ENCODE measurements at places on chromosomes 11 and 22.

DNA sequence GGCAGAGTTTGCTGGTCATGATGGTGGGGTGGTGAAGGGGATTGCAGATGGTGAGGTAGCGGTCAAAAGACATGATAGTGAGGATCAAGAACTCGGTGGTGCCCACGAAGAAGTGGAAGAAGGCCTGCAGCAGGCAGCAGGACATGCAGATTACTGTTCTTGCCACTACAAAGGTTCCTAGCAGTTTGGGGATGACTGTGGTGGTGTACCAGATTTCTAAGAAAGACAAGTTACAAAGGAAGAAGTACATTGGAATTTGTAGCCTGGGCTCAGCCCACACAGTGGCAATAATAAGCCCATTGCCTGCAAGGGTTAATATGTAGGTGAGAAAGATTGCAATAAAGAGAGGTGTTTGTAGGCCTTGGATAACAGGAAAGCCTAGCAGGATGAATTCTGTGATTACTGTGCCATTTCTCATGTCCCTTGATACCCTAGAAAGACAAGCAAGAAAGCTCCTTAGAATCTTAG, at the start of gene OR6X1:
TSS of gene OR6X1 (minus strand) at position 418 of the 468 bp plus-strand sequence. CDS start at position 418, 0 bp downstream.
- no peak for DNase-seq

DNA sequence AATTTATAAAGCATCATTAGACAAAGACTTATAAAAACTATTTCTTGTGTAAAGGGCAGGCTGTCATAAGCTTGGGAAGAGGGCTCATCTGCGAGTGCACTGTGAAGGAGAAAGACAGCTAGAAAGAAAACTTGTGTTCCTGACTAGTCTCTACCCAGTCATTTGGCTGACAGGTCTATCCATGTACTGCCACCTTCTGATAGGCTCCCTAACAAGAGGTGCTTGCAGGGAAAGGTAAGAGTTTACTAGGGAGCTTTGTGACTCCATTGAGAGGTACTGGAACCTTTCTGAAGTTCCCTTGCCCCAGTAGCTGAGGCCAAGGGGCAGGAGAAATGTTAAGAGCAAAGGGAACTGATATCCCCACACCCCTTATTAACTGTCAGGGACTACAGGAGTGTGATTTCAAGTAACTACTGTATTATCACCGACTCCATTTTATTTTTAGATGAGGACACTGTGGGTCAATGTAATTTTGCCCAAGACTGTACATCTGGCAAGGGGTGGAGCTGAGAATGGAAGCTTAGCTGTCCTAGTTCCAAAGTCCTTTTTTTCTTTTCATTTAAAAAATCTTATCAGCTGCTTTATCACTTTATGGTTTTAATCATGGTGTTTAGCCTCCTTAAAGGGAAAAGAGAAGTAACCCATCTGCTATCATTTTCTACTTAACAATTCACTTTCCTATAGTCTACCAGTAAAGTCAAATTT, 129.4 kb downstream of the ARHGAP20 start:
- DNase-seq: no peak

DNA sequence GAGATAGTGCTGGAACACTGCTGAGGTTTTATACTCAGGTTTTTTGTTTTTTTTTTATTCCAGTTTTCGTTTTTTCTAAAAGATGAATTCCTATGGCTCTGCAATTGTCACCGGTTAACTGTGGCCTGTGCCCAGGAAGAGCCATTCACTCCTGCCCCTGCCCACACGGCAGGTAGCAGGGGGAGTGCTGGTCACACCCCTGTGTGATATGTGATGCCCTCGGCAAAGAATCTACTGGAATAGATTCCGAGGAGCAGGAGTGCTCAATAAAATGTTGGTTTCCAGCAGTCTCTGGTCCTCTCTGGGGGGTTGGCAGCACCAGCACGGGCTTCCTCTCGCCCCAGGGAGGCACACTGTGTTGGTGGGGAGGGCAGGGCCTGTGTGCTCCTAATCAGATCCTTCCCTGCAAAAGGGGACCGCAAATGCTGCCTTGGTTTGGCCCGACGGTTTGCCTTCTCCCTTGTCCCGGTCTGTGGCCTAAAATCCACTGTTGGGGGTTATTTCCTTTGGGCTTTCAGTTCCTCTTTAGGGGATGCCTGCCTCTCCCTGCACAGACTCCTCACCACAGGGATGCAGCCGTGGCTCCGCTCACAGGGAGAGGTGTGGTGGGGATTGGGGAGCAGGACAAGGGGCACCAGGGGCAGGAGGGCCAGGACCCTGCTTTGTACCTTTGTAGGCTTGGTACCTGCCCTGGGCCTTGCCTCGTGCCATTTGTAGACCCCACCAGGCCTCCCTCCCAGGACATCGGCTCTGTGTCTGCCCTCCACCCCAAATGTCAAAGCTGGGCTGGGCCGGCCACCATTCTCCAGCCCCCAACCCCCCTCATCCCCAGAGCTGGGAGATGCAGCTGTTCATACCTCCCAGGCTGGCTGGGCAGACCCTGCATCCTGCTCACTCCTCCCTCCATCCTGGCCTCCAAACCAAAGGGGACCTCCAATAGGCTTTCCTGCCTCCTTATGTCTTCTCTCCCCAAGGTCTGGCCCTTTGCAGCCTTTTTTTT, 13.5 kb downstream of the MCAT start:
- DNase-seq: no peak

GRCh38 chr11:64339754-64340408, at the start of gene CCDC88B:
CCDC88B (plus strand) TSS chr11:64340204; CDS start chr11:64340267, 63 bp downstream.
- DNase-seq: peak; percentile 80

GRCh38 chr11:3927129-3927796, 71.8 kb downstream of the STIM1 start:
- DNase-seq: no peak

GRCh38 chr11:120517390-120517761, 5.8 kb downstream of the GRIK4 start:
- DNase-seq: no peak

- no peak for DNase-seq
These were observed 155.1 kb downstream of the HIPK3 start for GRCh38 chr11:33412241-33412640.

DNA sequence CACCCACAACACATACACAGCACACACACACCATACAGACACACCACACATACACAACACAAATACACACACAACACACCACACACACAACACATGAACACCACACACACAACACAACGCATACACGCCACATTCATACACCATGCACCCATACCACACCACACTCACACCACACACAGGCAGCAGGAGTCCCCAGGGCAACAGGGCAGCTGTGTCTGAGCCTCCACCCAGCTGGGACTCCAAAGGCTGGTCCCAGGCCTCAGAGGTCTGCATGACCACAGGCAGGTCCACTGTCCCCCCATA, 3.3 kb upstream of the WNT7B start:
- DNase-seq: no peak

GRCh38 chr22:24894998-24895397, 51.5 kb downstream of the LHFPL7 start:
- DNase-seq: no peak

GRCh38 chr11:61574611-61575010, 6.3 kb downstream of the SYT7 start:
- DNase-seq: no peak

DNA sequence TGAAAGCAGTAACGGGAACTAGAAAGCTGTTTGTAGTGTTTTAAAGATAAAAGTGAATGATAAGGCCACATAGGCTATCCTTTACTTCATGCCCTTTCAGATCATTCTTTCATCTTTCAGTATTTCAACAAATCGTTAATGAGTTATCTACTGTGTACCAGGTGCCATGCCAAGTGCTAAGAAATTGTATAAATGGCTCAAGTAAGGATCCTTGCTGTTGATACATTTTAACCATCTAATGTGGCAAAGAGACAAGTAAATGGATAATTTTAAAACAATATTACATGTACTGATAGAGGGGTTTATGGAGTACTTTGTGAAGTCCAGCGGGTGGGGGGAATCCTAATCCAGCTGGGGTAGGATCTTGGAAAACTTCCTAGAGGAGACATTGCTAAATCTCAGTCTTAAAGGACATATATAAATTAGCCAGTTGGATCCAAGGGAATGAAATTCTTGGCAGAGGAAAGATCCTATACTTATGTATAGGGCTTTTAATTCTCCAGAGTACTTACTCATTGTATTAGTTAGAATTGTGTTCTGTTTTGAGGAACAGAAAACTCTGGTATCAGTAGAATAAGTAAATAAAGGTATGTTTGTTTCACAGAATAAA, 119.4 kb downstream of the TRIM44 start:
- no peak for DNase-seq

GRCh38 chr11:130516554-130517505, 68.4 kb downstream of the ADAMTS15 start:
- DNase-seq: no peak

- no peak for DNase-seq
These were observed 175.9 kb downstream of the NTM start for GRCh38 chr11:131546218-131546895.

- no peak for DNase-seq
These were observed 99.3 kb downstream of the CWC15 start for GRCh38 chr11:94873916-94874540.

GRCh38 chr11:2924381-2924780, 4.8 kb downstream of the PHLDA2 start:
- no peak for DNase-seq

DNA sequence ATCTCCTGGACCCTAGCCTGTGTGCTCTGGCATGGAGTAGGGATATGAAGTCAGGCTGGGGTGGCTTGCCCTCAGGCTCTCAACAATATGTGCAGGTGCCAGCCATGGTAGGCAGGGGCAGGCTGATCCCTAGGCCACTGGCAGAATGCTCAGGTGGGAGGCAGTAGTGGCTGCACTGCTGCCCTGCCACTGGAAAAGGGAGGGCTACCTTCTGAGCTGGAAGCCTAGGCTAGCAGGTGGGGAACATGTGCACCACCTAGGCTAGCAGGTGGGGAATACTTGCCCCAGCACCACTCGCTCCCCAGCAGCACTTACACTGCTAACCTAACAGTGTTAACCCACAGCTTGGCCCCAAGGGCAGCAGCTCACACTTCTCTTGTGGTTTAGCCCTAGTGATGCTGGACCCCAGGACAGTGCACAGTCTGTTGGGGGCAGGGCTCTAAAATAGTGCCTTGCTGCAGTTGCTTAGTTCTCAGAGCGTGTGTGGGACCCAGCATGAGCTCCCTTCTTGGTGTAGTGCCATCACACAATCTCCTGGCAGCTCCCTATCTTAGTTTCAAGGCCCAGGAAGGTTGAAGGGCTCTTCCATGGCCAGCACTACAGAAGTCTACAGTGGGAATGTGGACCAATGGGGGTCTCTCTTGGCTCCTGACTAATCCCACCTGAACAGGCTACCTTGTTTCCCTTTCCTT, 130.8 kb downstream of the FCHSD2 start:
- no peak for DNase-seq

DNA sequence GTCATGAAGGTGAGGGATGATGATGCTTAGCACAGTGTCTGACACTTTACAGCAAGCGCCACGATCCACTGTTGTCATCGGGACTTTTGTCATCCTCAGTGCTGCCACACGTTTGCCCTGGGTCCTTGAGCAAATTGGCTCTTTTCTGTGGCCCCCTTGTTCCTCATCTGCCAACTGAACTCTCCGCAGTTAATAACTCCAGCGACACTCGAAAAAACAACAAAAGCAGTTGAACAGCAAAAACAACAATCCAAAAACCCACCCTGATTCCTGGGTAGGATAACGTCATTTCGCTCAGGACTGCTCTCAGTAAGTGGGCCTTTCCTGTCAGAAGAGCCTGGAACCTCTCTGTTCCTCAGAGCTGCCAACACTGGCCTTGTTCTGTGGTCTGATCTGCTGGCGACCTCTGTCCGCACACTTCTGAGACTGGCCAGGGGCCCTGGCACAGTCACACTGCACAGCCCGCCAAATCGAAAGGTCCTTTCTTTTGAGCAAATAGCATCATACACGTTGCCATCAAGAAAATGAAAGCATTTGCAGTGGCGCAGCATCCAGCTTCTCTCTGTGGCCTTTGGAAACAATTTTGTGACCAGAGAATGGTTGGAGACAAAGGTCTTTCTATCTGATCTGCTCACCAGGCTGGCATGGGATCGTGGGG, 79.9 kb upstream of the SYT13 start:
- no peak for DNase-seq

DNA sequence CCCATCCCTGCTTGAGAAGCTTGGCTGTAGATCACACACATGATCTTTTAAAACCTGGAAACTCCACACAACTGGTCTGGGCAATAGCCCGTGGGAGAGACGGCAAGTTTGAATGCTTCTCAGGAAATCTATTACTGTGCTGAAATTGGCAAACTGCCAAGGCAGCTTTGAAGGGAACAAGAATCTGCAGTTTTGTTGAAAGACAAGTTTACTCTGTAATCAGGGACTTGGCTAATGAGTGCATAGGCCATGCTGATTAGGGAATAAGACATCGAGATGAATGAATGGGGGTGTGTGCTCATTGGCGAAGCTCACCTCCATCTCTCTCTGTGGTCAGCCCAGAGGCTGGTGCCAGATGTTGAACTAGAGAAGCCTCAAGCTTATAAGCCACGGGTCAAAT, 218.8 kb downstream of the HIPK3 start:
- DNase-seq: no peak

- DNase-seq: no peak
These were observed 92.6 kb downstream of the OR5AK2 start for GRCh38 chr11:57081356-57081755.

- DNase-seq: no peak
These were observed 10.0 kb downstream of the SHANK2 start for GRCh38 chr11:71242391-71242790.

DNA sequence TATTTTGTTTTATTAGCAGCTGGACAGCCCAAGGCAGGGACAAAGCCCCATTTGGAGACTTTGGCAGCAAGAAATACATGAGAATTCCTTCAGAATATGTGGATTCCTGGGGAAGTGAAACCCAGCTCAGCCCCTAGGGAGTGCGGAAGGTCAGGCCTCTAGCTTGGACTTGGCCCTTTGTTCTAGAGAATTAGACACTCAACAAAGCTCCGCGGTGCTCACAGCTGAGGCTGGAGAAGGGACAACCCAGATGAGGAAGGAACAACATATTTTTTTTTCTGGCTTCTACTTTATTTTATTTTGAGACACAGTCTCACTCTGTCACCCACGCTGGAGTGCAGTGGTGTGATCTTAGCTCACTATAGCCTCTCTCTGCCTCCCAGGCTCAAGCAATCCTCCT, 44.7 kb upstream of the SEPTIN5 start:
- no peak for DNase-seq

- DNase-seq: no peak
These were observed 89.5 kb downstream of the ME3 start for GRCh38 chr11:86582898-86583297.
